AG04450 (cell line): ENCODE measurements at places on chromosomes 2 and 18.

- DNase-seq = no peak
Measured at GRCh38 chr2:126653109-126653508, 2.8 kb upstream of the GYPC start.

DNA sequence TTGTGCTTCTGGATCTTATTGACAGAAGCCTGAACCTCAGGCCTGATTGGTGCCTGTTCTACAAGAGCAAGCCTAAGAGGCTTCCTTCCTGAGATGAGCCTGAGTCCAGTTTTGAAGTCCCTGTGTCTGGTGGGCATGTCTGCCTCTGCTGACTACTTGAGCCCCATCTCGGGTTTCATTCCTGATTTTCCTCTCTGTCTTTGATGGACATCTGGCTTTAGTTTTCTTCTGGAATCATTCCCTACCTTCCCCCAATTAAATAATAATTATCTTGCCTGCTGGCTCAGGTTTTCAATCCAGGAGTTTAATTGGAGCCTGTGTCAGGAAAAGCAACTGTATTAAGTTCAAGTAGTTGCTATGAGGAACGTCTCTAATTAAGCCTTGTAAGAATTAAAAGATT lies 135.5 kb upstream of the MC4R start:
- no peak for DNase-seq

DNA sequence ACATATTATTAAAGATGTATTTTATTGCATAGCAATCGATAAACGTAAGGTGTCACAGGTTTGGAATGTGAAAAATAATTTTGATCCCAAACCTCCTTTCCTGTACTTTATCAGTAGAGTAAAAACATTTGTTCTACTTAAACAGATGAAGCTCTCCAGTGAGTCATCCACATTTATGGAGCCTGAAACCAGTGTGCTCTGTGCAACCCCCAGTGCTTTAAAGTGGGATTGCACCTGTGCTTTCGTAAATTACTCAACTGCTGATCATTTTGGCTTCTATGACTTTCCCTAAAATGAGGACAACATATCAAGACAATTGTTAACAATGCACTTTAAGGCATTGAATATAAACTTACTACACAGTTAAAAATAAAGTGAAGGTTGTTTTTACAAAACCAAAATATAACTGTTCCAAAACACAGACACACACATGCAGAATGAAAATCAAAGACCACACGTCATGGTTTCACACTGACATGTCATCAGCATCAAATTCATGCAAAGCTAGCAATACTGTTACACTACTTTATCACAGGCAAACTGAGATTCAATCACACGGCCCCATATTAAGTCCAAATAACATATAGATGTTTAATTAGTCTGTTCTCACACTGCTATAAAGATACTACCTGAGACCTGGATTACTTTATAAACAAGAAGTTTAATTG lies 9.7 kb downstream of the TMEM18 start:
- peak; percentile 44 for DNase-seq

- DNase-seq = no peak
Measured at GRCh38 chr2:207775473-207775872, 5.8 kb upstream of the FZD5 start.

DNA sequence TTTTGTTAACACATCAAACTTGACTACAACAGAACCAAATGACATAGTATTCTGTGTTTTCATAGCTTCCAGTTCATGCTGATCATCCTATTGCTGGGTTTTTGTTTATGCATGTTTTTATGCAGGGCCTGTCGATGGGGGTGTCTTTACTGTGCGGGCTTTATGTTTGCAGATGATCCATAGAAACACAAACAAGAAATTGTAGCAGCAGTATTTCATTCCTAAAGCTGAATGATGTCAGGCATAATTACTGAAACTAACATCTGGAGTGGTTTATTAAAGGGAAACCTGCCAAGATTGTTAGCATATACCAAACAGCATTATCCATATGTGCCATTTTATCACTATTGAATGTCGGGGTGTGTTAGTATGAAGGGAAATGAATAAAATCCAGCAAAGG lies 129.7 kb downstream of the PTPRM start:
- DNase-seq = no peak

DNA sequence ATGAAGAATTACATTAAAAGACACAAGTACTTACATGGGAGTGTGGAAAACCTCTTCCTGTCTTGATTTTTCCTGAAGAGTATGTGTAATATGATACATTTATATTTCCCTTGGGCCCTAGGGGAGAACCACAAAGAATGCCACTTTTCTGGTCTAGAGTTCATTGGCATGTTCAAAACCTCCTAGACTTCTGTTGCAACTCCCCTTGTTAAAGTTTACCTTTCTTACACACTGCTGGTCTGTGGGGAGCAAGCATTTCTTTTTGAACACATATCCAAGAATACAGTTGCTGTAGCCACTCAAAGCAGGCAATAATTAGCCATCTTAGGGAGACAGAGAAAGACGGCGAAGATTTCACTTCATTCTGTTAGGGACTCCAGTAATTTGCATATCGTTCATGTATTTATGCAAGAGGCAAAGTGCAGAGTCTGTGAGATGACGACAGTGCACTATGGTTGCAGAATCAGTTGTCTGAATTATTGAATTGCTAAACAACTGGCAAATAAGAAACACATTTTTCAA lies 103.5 kb downstream of the NOL4 start:
- DNase-seq = no peak

GRCh38 chr18:52325997-52326396 lies 14.0 kb upstream of the DCC start:
- no peak for DNase-seq

GRCh38 chr18:51300912-51301311 lies 103.4 kb upstream of the MEX3C start:
- no peak for DNase-seq

- no peak for DNase-seq
Measured at GRCh38 chr2:217431577-217432269, 571.1 kb downstream of the TNS1 start.

- DNase-seq = no peak
Measured at GRCh38 chr2:106867196-106867953, 18.6 kb downstream of the ST6GAL2 start.

DNA sequence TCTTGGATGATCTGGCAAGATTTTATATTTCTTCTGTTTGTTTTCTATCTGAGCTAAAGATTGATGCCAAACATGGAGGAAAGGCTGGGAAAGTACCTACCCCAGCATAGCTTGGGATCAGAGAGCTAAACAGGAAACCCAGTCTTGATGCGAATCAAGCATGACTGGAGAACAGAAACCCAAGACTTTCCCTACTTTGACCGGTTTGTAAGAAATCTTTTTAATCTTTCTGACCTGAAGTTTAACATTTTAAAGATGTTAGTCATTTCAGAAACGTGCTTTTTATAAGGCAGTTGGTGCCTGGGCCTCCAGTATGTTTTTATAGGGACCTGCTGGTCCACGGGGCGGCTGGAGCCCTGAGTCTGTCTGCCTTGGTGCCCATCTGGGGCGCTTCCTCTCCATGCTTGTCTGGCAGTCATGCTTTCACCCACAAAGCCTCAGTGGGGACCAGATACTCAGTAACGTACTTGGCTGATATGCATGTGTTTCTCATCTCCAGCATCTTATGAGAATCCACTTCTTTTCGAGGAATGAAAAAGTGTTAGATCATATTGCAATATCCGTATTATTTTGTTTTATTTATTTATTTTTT lies 266.5 kb downstream of the PTGR3 start:
- DNase-seq = no peak

- DNase-seq = no peak
Measured at GRCh38 chr2:85878719-85879370, 9.9 kb downstream of the ST3GAL5 start.

- no peak for DNase-seq
Measured at GRCh38 chr2:43707255-43708015, 31.2 kb upstream of the C1GALT1C1L start.

DNA sequence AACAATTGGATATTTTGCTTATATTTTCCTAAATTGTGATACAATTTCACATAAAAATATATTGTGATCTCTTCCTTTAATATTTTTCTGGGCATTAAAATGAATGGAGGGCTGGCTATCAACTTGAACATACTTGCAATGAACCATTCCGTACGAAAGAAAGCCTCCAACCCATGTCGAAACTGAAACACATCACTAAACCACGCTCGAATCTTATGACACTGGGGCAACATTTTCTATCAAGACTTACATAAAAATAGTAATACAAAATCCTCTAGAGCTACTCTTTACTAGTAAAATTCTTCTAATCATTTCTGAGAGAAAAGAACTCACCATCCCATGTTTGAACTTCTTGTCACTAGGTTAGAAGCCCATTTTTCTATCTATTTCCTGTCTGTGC lies 132.8 kb upstream of the DOK6 start:
- DNase-seq = no peak

DNA sequence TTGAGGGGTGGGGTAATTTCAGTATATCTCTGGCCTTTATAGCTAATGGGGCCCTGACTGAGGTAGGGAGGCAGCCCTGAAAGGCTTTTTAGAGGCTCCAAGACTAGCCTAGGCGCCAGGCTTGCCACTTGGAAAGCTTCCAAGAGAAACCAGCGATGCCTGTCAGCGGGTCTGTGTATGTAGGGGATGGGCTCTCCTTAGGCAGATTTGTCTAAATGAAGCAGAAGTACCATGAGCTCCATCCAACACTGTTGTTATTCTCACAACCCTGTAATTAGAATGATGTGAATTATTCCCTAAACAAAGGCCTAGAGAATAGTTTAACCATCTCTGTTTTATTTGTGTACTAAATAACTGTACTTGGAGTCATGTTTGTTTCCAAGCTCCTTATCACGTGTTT lies 138.1 kb downstream of the B3GNT2 start:
- DNase-seq = no peak

DNA sequence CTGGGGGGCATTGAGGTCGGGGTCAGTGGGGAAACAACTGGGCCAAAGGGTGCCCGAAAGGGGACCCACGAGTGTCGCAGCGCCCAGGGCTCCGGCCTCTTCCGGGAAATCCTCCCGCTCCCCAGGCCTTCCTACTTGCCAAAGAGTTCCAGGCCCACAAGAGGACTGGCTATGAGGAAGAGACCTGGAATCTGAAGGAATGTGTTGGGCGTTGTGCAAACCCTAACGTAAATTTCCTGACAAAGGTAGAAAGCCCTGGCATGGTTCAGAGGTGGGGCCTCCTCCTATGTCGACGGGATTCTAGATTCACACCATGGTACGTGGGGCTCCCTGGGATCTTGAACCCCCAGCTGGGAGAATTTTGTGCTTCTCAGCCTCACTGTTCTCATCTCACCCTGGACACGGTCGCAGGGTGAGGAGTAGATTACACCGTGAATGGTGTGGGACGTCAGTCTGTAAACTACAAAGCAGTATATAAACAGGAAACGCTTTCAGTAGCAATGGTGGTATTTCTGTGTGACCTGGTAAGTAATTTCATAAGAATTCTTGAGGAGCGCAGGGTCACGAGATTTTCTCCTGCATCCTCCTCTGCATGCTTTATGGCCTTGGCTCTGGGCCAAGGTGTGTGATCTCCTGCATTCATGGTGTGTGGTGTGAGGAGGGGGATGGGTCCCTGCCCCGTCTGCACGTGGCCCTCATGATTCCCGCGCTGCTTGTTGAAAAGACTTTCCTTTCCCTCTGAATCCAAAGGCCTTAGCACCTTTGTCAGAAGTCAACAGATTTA lies 868 bp downstream of the HSBP1L1 start:
- peak; percentile 55 for DNase-seq

DNA sequence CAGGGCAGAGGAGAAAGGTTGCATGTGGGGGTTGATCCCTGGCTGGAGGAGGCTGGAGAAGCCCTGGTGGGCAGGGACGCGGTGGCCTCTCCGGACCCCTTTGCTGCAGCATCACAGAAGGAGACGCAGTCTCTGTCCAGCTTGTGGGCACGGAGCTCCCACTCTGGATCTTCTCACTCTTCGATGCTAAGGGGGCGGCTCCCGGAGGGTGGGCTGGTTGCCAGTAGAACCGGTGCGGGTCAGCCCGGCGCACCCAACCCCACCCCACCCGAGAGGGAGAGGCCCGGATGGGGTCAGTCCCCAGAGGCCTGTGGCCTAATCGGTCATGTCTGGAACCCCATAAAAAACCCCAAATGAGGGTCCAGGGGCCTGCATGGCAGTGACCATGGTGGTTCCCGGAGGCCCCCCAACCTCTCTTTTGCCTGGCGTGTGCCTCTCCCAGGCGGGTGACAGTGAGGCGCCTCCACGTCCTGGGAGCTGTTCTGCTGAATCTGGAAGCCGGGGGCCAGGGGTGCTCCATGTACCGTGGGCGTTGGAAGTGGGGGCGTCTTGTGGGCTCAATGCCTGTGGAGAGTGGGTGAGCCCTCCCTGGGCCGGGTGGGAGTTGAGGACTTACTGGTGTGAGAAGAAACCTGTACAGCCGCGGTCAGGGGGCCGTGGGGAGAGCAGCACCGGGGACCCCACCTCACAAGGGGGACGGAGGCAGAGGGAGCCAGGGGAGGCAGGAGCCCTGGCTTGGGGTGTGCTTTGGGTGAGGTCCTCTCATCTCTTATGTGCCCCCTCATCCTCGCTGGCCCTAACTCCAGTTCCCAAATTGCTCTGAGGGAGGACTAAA lies 79.6 kb downstream of the RTP5 start:
- DNase-seq = no peak

DNA sequence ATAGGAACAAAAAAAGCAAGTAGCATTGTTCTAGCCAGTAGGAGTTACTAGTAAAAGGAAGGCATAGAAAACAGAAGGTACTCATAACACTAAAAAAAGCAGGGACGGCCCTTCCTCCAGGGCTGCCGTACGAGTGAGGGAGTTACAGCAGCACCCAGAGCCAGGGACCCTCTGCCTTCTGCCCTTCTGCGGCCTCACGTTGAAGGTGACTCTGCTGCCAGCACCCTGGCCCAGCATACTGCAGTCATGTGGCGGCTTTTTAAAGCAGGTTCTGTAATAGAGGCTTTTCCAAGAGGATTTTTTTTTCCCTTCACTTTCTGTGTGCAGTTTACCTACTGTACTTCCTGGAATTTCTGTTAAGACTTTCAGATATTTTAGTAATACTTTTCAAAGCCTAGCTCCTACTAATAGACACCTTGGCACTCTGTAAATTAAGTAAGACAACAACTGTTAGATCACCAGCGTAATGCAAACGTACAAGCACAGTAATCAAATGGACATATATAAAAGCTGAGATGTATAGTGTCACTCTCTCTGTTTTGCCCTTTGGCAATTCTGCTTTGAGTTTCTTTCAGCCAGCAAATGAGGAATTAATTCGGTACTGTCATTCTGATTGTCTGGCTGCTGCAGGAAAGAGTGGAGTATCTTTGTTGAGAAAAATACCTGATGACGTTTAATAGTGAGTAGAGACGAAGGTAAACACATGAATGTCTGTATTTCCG lies 161.5 kb downstream of the PTGR3 start:
- DNase-seq = no peak

DNA sequence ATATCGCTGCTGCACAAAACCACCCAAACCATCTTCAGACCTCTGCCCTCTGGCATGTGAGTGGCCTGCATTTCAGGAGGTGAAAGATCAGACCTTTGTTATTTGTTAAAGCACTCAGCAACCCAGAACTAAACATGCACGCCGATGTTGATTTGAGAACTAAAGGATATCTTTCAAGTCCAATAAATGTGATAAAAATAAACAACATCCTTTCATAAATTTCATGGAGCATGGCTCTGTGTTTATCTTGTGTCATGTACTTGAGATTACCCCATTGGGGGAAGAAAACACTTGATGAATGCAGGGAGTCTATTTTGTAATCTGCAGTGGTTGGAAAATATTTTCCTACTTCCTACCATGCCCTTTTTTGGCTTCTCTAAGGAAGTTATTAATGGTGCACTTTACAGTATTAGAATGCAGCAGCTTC lies 70.8 kb upstream of the GATA6 start:
- no peak for DNase-seq

GRCh38 chr2:44955593-44956392 lies 14.3 kb downstream of the SIX3 start:
- peak; percentile 18 for DNase-seq
